NCI-H1105 (cell line): ENCODE measurements at places on chromosomes 4 and X.

GRCh38 chr4:2025817-2026216 is 17.0 kb upstream of the NELFA start:
- DNase-seq = no peak

DNA sequence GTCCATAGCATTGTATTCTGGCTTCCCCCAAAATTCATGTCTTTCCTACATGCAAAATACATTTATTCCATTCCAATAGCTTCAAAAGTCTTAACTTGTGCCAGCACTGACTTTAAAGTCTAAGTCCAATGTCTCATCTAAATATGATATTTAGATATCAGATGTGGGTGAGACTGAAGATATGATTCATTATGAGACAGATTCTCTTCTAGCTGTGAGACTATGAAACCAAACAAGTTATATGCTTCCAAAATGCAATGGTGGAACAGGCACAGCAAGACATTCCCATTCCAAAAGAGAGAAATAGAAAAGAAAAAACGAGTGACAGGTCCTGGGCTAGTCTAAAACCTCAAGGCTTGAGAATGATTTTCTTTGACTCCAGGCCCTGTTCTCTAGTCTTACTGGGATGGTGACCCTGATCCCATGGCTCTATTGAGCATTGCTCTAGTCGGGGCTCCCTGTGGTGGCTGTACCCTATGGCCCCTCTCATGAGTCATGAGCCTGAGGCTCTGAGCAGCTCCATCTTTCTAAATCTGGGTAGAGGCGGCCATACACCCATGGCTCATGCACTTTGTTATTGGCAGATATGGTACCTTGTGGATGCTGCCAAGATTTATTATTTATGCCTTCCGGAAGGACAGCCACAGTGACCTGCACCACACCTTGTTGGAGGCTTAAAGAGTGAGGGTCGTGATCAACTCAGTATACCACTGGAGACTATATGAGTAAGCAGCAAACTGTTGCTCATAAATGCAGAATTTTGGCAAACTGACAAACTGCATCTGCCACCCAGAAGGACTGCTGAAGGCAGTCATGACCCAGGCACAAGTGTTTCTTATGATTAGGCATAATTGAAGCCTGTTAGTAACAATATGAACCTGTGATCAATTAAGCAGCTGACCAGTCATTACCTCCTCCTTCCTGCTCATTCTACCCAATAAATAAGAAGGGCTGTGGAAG is 38.5 kb upstream of the BOD1L1 start:
- no peak for DNase-seq

DNA sequence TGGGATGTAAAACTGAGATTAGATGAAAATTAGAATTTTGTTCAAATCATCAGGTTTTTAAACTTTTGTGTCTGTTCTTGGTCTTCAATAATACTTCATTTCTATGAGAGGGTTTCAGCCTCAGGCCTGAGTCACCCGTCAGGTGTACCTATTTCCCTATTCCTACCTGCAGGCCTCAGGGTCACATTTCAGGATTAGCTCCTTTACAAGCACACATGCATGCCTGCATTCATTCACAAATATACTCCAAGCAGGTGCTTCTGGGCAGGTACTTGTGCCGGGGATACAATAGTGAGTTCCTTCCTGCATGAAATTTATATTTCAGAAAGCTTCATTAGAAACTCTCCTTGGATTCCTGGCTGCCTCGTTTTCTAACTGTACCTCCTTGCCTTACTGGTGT is 114.9 kb downstream of the SHISA3 start:
- DNase-seq = no peak

- no peak for DNase-seq
Observed at GRCh38 chrX:44152852-44153251, 179.7 kb upstream of the NDP start.

DNA sequence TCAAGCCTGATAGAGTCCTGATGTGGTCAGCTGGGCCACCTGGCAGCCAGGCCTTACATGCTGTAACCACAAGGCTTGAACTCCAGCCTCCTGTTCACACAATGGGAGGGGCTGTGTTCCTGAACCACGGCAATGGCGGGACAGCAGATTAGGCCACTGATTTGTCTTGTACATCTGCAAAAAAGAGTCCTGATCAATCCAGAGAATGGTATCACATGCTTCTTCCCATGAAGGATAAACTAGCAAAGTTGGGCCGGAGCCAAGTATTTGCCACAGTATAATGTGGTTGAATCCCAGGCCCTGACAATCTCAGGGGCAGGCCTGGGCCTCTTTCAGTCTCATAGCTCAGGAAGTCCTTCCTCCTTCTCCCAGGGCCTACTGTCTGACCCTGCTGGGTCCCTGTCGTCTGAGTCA is 2182.5 kb upstream of the AGA start:
- DNase-seq = no peak

- no peak for DNase-seq
Observed at GRCh38 chrX:133542476-133542875, 127.2 kb upstream of the GPC4 start.

DNA sequence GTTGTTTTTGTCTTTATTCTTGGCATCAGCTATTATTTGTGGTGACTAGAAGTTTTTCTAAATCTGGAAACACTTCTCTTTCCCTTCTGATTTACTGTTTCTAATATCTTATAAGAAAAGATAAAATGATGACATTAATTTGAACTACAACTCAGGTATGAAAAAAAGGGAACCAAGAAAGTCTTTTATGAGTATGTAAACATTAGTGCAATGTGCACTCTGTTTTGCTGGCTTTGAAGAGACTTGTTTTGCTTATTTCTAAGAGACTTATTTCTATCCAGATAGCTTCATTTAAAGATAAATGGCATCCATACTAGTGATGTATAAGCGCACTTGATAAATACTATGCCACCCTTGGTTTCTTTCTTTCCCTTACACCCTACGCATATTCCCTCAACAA is 10.1 kb upstream of the AMBN start:
- DNase-seq = no peak

DNA sequence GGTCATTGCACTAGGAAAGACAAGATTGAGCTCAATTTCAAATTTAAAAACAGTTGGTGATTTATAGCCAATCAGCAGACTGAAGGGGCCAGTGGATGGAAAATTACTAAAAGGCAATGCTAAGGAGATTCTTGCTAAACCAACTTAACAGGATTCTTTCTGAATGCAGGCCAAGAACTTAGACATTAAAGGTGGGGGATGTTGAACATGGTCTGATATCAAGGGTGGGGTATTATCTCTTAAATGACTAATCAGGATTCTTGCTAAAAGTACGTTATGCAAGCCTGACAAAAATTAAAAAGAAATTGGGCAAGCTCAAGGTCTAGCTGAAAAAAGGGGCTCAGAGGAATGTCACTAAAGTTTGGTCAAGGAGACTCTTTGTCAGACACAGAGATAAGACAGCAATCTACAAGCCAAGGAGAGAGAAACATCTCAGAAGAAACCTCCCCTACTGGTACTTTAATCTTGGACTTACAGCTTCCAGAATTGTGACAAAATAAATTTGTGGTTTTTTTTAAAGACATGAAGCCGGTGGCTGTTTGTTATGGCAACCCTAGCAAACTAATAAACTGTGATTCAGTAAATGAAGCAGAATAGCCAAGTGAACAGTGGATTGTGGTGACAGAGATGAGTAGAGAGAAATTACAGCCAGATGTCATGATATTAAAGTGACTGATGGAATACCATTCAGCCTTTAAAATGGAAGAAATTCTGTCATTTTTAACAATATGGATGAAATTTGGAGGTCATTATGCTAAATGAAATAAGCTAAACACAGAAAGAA is 120.3 kb upstream of the KLHL4 start:
- no peak for DNase-seq

DNA sequence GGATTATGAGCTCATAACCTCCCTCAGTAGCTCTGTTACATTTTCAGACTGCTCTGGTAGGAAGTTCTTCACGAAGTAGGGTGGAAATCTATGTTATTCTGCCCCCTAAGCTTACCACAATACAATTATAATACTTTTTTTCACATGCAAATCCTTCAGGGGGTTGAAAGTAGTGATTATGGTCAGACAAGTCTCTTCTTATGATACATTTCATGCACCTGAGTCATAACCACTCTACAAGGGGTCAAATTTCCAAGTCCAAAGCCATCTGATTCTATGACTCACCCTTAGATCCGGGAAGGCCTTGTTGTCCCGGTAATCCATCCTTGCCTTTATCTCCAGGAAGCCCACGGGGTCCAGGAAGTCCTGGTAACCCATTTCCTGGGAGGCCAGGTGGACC is 95.2 kb downstream of the ATG4A start:
- DNase-seq = no peak

GRCh38 chr4:45910511-45910910 is 213.3 kb downstream of the GABRG1 start:
- no peak for DNase-seq

GRCh38 chr4:150306719-150307118 is 228.5 kb downstream of the DCLK2 start:
- DNase-seq = no peak

DNA sequence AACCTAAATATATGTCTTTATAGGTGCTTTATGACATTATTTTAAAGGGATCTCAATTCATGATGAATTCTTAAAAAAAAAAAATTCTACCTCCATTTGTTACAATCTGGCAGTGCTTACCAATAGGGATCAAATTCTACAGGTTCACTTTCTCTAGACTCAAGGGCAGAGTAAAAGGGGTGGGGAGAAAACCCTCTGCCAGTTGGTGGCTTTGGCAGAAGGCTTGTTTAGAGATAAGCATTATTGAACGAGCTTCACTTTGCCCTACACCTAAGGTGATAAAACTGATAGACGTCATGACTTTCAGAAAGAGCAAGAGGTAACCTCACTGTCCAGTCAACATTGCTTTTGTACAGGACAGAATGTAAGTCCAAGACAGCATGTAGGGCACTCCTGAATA is 53.6 kb downstream of the OSTC start:
- no peak for DNase-seq
